ENCODE measurements at places on chromosomes 2 and 18.

GRCh38 chr2:240195316-240195861 is 54.9 kb upstream of the OTOS start:
- DNase-seq, result no peak

GRCh38 chr18:11661430-11661829 is 27.6 kb upstream of the GNAL start:
- DNase-seq, result no peak

DNA sequence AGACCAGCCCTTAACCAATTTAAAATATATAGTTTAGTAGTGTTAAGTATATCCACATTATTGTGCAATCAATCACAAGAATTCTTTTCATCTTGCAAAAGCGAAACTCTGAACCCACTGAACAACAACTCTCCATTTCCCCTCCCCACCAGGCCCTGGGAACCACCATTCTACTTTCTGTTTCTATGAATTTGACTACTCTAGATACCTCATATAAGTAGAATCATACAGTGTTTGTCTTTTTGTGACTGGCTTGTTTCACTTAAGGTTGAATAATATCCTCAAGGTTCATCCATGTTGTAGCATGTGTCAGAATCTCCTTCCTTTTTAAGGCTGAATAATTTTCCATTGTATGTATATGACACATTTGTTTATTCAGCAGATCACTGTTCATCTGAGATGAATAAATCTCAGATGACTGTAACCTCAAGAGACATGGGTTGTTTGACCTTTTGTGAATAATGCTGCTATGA is 8.1 kb upstream of the SOS1 start:
- DNase-seq, result no peak

DNA sequence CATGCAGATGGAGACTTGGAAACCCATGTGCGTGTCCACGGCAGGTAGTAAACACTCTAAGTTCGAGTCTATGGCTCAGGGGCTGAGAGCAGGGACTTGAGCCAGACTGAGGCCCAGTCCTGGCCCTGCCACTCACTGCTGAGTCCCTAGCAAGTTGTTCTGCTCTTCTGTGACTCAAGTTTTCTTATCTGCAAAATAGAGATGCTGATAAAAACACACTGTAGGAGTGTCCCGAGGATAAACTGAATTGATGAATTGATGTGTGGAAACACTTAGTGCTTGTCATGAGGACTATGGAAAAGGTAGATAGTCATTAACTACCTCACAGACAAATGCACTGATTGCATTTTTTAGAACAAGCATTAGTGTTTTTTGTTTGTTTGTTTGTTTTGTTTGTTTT is 73.2 kb downstream of the BOLA3 start:
- DNase-seq, result no peak

- peak; percentile 83 for DNase-seq
Measured at GRCh38 chr2:238263204-238264071, 23.6 kb upstream of the HES6 start.

DNA sequence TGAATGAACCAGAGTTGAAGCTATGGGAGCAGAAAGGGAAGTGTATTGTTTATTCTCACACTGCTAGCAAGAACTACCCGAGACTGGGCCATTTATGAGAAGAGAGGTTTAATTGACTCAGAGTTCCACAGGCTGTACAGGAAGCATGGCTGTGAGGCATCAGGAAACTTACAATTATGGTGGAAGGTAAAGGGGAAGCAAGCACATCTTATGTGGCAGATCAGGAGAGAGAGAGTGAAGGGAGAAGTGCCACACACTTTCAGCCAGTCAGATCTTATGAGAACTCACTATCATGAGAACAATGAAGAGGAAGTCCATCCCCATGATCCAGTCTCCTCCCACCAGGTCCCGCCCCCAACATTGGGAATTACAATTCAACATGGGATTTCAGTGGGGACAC is 383.2 kb upstream of the SLC14A2 start:
- no peak for DNase-seq

DNA sequence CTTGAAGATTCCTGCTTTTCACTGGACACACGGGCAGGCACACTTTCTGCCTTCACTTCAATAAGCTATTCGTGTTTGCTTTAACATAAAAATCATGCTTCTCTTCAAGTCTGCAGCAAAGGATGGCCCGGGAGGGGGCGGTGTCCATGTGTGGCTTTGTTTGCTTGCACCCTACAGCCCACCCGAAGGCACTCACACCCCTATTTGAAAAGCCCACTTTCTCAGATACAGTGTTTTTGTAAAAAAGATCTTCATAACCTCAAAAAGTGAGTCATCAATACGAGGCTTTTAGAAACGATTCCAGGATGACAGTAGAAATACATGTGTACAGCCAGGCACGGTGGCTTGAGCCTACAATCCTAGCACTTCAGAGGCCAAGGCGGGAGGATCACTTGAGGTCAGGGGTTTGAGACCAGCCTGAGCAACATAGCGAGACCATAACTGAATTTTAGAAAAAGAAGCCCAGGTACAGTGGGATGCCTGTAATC is 36.5 kb upstream of the HPCAL1 start:
- no peak for DNase-seq

DNA sequence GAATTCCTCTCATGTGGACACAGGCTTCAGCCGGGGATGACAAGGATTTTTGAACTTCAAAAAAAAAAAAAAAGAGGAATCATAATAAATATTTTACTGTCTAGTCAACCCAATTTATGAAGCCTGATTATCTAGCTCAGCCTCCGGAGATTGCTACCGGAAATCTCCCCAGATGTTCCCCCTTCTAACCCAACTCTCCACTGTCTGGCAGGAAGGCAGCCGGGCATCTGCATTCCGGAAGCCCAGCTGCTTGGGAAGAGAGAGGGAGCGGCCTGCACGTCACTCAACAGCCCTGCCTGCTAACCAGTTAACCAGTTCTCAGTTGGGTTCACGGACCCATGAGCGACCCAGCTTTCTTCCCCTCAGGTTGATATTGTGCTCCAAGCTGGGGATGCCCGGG is 87.2 kb upstream of the POU3F3 start:
- no peak for DNase-seq

GRCh38 chr18:32454593-32454992 is 16.1 kb downstream of the GAREM1 start:
- no peak for DNase-seq

- DNase-seq, result no peak
Measured at GRCh38 chr2:98504381-98505109, 59.9 kb downstream of the INPP4A start.

- DNase-seq, result peak; percentile 15
Measured at GRCh38 chr2:191676790-191677645, 918 bp upstream of the NABP1 start.

DNA sequence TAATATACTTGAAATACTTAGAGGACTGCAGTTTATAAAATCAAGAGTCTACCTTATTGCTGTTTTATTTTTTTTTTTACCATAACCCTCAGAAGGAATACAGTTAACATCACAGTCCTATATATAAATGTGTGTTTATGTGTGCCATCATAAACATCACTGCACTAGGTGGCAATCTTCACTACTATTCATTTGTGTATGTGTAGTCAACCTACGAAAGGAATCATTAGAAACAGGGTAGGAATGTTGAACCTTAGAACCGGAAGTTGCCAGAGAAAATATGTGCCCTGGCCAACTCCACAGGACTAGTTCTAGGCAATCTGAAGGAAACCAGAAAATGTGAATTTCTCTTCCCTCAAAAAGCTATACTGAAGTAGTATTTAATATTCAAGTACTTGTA is 3.4 kb downstream of the GEN1 start:
- DNase-seq, result peak; percentile 24

GRCh38 chr2:120780402-120780801 is 44.7 kb downstream of the GLI2 start:
- no peak for DNase-seq

DNA sequence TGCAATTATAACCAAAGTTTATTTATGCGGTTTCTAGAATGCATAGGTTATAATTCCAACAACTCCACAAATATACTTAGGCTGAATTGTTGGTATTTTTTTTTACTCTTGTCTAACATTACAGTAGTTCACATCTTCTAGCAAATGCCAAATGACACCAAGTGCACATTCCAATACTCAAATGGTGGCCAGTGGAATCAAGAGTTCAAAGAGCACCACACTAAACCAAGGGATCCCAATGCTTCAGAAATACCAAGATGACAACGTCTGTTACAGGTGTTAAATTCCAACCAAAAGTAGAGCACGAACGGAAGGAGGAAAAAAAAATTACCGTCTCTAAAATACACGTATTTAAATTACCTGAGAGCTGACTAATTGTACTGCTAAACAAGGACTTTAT is 136.2 kb downstream of the TMEM247 start:
- no peak for DNase-seq

DNA sequence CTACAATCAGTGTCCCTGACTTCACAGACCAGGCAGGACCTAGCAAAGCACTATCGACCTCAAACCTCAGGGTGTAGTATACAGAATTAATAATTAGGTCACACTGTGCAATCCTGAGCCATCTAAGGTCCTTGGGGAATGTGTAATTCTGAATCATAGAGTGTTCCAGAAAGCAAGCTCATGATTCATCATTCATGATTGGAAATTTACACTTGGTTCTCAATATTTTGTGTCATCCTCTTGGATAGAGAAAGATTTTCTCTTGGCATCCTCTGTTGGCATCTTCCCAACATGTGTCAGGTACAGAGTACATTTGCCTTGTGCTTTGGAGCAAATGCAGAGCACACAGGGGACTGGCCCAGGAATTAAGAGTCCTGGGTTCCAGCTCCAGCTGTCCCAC is 245.0 kb upstream of the NT5C1B start:
- DNase-seq, result no peak

DNA sequence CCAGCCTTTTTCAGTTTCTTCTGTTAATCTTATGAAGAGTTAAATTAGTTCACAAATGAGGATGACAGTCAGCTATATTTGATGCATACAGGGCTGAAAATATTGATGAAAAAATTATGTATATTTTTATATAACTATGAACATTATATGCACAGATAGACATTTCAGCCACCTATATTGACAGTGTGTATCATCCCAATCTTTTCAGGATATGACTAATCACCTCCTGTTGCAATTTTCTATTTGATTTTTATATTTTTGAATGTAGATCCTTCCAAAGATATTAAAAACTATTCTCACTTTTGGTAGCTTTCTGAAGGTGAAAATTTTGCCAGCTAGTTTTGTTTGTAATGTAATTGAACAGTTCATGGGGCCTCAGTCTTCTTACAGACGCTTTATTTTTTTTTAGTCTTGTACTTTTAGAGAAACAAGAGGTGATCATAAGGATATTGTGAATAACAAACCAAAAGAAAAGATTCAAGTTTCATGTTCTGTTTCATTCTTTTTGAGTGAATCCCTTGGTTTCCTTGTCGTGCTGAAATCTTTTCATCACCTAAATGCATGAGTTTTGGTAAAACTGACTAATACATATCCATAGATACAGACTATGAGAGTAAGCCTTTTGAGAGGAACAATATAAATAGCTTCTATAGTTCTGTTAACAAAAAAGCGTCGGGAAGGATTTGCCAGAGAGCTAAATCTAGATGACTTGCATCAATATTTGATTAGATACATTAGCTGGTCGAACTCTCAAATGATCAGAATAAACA is 123.1 kb downstream of the ARHGAP15 start:
- no peak for DNase-seq

DNA sequence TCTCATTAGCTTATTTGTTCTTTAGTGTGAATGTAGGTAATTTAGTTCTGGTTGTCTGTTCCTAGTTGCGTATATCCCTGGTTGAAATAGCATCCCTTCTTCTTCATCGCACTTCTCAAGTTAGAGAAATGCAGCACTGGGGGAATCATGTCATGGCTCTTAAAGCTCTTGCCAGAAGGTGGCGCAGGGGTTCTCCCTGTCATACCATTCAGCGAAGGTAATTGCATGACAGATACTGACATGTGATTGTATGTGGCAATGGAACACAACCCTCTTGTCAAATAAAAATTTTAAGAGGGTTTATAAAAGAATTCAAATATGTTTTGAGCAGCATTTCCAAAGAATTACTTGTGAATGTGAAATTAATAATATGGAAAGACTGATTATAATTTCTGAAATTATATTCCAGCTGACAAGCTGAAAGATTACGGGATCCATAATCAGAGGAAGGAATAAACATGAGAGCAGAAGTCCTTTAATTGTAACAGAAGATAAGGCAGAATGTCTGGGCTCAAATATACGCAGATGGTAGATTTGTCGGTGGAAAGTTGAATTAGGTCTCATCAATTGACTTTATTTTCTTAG is 411.7 kb downstream of the DSEL start:
- peak; percentile 75 for DNase-seq

All from Calu3 (cell line).